Dorsolateral prefrontal cortex (tissue), 122 donors: ENCODE measurements at places on chromosomes 6 and 20. TPM values are rescaled to one million over a fixed set of nuclear protein-coding genes. Genes with fewer than 3 reads are reported as not detected.

GRCh38 chr20:11181966-11182365 is 508.2 kb upstream of the JAG1 start:
- no peak for DNase-seq

The NDRG3 gene
- total RNA-seq, result 162 TPM

DNA sequence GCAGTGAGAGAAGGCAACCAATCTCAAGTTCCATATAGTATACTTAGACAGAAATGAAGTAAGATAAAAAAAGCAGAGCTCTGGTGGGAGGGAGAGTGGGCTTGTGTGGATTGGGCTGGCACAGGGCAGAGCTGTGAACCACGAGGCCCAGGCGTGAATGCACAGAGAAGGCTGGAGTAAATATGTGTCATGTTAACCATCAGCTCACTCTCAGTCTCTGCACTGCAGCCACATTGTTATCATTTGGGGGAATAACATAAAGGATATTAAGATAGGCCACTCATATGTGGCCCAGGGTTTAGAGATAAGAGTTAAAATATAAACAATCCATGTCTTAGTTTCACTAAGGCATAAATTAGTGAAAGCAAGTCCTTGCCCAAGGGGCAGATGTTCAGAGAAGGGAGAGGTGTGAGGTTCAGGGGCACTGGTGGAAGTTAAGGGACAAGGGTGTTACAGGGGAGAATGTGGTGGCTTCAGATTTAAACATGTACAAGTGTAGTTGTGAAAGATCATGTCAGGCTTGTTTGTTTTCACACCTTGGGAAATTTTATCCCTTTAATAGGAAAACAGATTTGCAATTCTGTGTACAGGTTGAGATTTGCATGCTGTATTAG is 14.4 kb downstream of the GMPR start:
- no peak for DNase-seq

The NKX2-4 gene
- not detected for total RNA-seq

GRCh38 chr6:148857798-148858390 is 111.1 kb downstream of the UST start:
- DNase-seq, result no peak
